Vagina (tissue), 2 donors: ENCODE measurements at places on chromosomes 4 and X.

DNA sequence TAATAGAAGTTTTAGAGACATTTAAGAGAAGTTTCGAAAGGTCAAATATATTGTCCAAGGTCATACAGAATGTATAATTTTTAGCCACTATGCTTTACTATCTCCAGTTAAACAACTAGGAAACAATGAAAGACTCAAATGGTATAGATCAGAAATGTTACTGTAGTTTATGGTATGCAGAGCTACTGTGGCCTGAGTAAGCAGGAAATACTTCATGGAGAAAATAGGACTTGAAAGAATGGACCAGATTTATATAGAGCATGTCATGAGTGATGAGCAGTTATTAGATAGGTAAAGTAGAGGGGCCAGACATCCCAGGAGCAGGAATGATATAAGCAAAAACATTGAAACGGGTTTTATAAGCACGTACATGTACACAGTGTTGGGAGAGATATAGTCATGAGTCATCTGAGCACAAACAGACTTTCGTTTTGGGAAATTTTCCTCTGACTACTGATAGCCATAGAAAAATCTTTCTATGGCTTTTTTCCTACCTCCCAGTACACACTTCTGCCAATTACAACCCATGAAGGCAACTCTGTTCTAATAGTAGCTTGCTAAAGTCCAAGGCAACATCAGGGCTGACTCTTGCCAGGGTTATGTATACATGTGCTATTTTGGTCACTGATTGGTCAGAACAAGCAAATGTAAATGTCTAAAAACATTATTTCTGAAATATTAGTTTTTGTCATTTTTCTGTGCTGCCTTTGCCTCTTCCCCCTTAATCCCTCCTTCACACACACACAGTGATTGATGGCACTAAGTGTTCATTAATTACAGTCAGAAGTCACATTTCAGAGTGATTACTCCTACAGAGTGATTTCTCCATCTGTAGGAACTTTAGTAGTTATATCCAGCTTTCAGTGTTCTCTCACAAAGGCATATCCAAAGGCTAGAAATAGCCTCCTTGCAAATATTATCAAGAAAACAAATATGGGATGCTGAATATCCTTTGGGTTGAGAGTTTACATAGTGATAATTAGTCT lies 198.7 kb downstream of the ENOX2 start:
- DNase-seq: no peak

GRCh38 chr4:93061826-93062225 lies 758.1 kb downstream of the GRID2 start:
- DNase-seq: no peak

GRCh38 chrX:16462912-16463311 lies 187.0 kb upstream of the S100G start:
- no peak for DNase-seq

- no peak for DNase-seq
Observed at GRCh38 chrX:119481323-119481801, 13.1 kb downstream of the SLC25A5 start.

GRCh38 chr4:169042608-169043007 lies 32.6 kb upstream of the CBR4 start:
- DNase-seq: no peak
